ENCODE measurements at places on chromosomes 5 and 9. TPM values are rescaled to one million over a fixed set of nuclear protein-coding genes. Genes with fewer than 3 reads are reported as not detected.

FOXD4L4 gene
- total RNA-seq = 0.41 TPM

FABP6 gene
- total RNA-seq = 4.5 TPM

DNA sequence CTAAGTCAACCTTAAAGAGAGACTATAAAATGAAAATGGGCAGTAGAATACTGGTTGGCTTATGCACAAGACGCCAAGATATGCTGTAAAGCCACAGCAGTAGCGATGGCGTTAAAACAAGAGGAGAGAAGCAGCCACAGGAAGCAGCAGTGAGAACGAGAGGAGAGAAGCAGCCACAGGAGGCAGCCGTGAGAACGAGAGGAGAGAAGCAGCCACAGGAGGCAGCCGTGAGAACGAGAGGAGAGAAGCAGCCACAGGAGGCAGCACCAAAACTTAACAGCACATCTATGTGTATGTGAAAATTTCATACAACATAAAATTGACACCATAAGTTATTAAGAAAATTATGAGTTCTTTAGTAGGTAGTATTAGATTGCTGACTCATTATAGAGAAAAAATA is 2318.6 kb upstream of the ACO1 start:
- no peak for DNase-seq

GRCh38 chr5:103587185-103587748 is 24.7 kb upstream of the NUDT12 start:
- peak; percentile 11 for DNase-seq

GRCh38 chr5:133336121-133336968 is 276.0 kb downstream of the FSTL4 start:
- no peak for DNase-seq

- no peak for DNase-seq
Measured at GRCh38 chr5:155368490-155368889, 354.9 kb downstream of the KIF4B start.

DNA sequence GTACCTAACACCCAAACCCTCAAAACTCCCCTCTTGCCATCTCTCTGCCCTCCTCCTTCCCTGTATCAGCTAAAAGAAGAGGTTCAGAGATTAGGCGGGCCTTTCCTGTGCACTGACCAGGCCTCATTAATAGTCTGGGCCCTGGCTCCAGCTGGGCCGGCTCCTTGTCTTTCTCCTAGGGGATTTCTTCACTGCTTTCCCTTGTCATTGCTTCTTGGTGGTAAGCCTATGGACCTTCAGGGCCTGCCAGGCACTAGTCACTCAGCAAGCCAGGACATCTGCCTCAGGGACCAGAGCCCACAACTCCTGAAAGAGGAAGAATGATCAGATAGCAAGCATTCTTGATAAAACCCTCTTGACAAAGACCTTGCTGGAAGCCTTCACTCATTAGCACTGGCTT is 50.9 kb downstream of the MRRF start:
- DNase-seq = no peak
